GM03348 (cell line): ENCODE measurements at places on chromosomes 5 and 9.
A peak's percentile ranks its signal among the peaks of the same experiment; 100 is the strongest.

GRCh38 chr5:149212198-149212951 is 59.3 kb upstream of the AFAP1L1 start:
- peak; percentile 86 for DNase-seq

- DNase-seq, result peak; percentile 75
Observed at GRCh38 chr5:176501333-176501732, 35.9 kb downstream of the RNF44 start.

GRCh38 chr5:114391321-114391720 is 29.5 kb downstream of the KCNN2 start:
- no peak for DNase-seq

DNA sequence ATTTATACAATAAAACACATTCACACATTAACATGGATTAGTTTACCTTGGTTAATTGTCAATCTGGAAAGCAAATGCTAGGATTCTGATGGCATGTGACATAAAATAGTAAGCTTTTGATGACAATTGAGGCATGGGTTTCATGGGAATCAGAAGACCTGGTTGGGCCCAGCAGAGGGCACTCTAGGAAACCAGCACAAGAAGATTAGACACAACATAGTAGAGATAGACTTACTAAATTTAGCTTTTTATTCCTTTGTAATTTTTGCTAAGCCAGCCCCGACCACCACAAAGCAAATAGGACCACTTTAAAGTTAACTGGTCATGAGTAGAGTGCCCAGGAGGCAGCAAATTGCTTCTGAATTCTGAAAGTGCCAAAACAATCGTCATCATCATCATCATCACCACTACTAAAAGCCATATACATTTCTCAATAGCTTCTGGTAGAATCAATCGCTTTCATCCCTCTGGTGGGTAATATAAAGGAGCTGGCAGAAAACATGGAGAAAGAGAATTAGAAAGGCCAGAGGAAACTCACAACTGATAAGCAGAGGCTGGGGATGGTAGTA is 163.2 kb downstream of the ARRDC3 start:
- no peak for DNase-seq

GRCh38 chr9:109956717-109957440 is 176.9 kb downstream of the PALM2AKAP2 start:
- DNase-seq, result peak; percentile 20

GRCh38 chr9:124045076-124045829 is 33.7 kb downstream of the LHX2 start:
- DNase-seq, result peak; percentile 65

DNA sequence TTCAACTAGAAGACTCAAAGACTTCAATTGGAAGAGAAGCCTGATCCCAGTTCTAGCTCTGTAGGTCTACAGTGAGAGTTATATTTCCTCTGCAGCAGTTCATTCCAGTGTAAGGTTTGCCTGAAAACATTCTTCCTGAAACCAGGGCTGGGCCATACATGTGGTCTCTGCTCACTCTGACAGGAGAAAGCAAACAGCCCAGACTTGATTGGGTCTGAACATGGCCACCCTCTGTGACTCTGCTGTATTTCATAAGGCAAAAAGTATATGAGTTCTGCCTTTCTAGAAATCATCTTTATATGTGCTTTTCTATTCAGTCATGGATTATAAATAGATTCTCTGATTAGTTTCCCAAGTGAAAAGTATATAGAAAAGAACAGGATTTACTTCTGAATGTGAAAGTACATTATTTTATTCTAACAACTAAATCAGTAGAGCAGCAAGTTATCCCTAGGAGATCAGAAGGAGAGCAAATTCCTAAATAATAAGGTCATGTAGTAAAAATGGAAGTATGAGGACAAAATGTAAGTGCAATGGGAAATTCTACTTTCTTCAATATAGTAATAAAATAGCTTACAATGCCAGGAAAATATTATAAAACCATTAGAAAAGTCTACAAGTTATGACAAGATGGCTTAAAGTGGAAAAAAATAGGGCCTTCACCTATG is 144.3 kb downstream of the EFNA5 start:
- DNase-seq, result no peak

- DNase-seq, result peak; percentile 73
Observed at GRCh38 chr5:6576861-6577501, 55.9 kb downstream of the NSUN2 start.

GRCh38 chr9:35112257-35113020 is 3.2 kb downstream of the ATOSB start:
- peak; percentile 81 for DNase-seq

- DNase-seq, result peak; percentile 74
Observed at GRCh38 chr9:75088646-75089372, 495 bp downstream of the OSTF1 start.

DNA sequence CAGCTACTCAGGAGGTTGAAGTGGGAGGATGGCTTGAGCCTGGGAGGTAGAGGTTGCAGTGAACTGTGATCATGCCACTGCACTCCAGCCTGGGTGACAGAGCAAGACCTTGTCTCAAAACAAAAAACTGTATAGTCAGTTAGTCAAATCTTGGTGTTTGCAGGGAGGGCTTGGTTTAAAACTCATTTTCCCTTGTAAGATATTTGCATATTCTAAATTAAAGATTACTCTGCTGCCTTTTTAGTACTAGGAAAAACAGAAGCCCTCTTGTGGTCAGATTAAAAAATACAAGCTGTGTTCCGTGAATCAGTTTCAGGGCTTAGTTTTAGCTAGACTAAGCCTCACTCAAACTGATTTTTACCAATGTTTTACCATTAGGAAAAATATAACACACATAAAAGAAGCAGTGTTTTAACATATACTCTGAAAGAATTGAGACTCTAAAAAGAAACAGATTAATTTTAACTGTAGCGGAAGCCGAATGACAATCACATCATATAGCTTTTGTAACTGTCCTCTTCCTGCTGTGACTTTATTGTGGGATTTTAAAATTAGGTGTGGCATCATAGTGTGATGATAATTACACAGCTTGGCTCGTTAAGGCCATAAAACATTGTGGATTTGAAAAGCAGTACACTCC is 84.9 kb upstream of the BASP1 start:
- peak; percentile 62 for DNase-seq

GRCh38 chr5:125501396-125501795 is 755.0 kb upstream of the ZNF608 start:
- no peak for DNase-seq

DNA sequence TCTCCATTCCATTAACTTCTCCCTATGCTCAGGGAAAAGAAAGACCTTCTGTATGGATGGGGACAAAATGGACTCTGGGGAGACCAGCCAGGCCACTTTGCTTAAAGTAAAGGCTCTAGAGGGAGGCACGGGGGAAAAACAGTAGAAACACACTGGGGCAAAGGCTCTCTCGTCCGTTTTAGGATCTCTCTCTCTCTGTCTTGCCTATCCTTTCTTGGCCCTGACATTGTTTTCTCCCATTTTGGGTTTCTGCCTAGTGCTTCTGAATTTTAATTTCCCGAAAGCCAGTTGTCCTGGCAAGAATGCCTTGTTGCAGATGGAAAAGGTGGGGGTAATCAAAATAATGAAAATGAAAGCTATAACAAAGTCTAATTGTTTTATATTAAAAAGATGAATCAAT is 28.2 kb downstream of the NMUR2 start:
- no peak for DNase-seq

GRCh38 chr9:124392254-124392870 is 22.9 kb downstream of the PSMB7 start:
- no peak for DNase-seq

DNA sequence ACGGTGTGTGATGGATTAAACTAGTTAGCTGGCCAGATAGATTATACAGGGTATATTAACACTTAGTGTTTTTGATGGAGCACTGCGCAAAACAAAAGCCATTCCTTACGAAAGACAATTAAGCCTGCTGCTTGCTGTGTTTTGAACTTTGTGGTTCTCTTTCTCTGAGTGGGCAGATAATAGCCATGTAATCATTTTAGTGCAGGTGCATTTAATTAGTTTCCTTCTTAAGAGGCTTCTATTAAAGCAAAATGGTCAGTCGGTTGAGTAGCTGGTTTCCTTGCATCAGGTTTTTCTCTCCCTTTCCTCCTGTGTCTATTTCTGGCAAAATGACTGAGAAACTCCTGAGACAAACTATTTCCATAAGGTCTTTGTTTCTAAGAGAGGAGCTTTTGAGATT is 512.5 kb downstream of the DMAC1 start:
- no peak for DNase-seq

DNA sequence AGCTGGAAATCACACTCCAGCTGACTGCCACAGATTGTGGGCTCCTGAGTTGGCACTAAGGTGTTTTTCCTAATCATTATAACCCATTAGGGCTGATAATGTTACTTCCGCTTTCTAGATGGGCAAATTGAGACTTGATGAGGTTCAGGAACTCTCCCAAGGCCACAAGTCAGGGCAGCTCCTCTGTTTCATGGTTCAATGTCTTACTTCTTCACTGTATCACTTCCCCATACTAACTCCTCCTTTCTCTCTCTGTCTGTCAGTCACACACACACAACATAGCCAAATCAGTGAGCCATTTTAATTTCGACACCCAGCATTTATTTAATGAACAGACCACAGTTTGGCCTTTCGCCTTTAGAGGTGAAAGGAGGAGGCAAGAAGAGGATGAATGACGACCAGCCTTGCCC is 17.8 kb upstream of the TRAF1 start:
- no peak for DNase-seq

- no peak for DNase-seq
Observed at GRCh38 chr5:151101151-151101550, 20.3 kb upstream of the TNIP1 start.

GRCh38 chr9:118529624-118530214 is 825.5 kb downstream of the TLR4 start:
- DNase-seq, result no peak

DNA sequence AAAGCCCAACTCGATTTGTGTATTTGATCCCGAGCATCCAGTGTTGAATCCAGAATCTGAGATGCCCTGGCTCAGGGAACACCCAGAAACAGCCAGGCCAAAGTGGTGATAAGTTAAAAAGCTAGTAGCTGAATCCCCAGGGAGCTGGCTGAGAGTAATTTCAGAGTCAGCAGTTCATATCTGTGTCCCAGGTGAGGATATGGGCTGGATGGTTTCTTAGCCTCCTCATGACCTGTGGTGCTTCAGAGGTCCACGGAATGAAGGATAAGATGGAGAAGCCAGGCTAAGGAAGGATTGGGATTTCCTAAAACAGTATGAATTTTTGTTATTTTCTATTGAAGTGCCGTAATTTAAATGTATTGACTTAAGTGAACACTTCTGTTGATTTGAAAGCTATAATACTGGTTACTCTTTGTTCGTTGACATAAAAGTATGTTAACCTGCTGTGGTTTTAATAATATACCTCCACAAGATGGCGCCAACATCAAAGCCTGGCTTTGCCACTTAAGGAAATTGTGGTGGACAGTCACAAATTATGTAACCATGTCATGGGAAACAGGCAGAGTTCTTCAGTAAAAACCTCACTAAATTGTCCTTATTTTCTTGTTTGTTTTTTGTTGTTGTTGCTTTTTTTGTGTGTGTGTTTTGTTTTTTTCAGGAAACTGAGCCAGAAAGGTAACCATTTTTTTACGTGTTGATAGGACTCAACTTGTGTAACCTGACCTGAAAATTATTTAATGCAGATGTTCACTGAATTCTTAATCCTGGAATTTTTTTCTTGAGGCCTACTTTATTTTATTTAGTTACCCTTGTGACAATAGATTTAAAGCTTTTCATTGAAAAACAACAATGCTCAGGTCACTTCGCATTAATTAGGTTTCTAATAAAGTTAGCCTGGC is 11.4 kb downstream of the MTAP start:
- peak; percentile 61 for DNase-seq

DNA sequence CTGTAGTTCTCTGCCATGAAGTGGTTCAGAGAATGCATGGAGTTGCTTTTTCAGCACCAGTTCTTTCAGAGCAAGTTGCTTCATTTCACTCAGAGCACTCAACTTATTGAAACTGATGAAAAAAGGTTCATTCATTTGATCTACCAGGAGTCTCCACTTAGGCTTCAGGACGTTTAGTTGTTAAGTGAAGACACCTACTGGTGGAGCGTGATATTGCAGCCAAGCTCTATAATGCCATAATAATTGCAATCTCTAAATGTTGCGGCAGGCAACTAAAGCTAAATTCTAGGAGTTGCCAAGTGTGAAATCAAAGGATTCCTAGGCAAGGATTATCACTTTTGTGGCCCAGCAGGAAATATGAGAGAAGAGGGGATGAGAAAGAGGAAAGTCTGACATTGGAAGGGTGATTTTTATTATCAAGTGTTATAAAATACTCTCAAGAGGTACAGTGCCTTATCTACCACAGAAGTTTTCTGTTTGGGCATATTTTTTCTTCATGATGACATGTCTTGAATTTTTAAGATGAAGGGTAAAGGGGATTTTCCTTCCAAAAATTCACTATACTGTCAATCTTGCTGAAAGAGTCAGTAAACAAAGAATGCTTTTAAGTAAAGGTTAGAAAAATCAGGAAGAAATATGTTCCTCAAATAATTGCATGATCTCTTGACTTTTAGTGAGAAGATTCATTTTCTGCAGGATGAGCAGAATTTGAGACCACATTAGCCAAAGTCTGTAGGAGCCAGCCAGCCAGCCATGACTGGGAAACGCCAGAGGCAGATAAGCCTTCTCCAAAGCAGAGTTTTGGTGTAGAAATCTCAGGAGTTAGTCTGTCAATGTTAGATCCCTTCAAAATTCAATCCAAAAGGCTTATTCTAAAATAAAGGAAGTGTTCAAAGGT is 83.4 kb downstream of the SH3PXD2B start:
- no peak for DNase-seq

GRCh38 chr9:134617246-134617645 is 24.4 kb upstream of the COL5A1 start:
- DNase-seq, result no peak

- DNase-seq, result no peak
Observed at GRCh38 chr5:146721073-146721815, 157.3 kb downstream of the PPP2R2B start.

GRCh38 chr5:56922922-56923321 is 13.5 kb downstream of the SETD9 start:
- DNase-seq, result no peak

DNA sequence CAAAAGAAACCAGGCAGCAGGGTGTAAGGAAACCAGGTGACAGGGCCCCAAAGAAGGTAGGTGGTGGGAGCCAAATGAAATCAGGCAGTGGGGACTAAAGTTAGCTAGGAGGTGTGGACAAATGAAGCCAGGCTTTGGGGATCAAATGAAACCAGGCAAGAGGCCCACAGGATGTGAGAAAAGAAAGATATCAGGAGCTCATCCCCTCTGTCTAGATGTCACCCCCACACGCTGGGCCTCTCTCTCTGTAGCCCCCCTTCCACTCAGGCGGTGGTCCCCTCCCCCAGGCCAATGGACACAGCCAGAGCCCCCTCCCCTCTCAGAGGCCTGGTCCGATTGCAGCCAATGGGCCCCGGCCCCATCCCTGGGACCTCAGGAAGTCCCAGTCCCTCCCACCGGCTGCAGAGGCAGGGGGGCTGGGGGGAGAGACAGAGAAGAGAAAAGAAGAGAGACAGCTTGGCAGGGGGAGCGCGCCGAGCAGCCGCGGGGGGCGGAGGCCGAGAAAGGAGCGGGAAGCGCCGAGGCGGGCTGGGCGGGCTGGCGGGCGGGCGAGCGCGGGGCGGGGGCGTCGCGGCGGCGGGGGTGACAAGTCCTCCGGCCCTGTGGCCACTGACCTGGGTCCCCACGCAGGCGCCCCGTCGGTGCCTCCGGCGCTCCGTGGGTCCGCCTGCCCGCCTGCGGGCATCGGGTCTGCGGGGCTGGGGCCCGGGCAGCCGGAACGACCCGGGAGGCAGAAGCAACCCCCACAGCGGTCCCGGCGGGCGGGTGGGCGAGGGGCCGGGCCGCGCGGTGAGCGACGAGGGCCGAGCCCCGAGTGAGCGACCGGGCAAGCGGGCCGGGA is 11.9 kb downstream of the CNTFR start:
- no peak for DNase-seq
